ENCODE measurements at places on chromosomes 5 and 9.

GRCh38 chr9:68794898-68795297 lies 89.9 kb downstream of the PIP5K1B start:
- no peak for DNase-seq

GRCh38 chr9:132589148-132590036 lies 7.0 kb downstream of the BARHL1 start:
- no peak for DNase-seq

DNA sequence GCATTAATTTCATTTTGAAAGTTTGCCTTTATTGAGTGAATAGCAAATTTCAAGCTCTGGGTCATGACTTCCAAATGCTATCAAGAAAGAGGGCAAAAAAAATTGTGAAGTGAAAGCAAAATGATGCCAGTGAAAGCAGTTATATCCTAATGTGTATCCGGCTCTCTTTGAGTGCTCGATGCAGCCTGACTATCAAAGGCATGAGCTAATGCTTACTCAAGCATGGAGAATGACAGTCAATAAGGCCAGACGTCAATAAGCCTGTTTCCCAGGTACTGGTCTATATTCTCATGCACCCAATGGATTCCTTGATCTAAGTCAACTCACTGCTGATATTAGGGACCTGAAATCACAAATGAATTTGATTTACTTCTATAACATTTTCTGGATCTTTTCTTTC lies 435.5 kb downstream of the CAAP1 start:
- no peak for DNase-seq

- DNase-seq: no peak
Observed at GRCh38 chr9:8817335-8817734, 1017.8 kb upstream of the DMAC1 start.

DNA sequence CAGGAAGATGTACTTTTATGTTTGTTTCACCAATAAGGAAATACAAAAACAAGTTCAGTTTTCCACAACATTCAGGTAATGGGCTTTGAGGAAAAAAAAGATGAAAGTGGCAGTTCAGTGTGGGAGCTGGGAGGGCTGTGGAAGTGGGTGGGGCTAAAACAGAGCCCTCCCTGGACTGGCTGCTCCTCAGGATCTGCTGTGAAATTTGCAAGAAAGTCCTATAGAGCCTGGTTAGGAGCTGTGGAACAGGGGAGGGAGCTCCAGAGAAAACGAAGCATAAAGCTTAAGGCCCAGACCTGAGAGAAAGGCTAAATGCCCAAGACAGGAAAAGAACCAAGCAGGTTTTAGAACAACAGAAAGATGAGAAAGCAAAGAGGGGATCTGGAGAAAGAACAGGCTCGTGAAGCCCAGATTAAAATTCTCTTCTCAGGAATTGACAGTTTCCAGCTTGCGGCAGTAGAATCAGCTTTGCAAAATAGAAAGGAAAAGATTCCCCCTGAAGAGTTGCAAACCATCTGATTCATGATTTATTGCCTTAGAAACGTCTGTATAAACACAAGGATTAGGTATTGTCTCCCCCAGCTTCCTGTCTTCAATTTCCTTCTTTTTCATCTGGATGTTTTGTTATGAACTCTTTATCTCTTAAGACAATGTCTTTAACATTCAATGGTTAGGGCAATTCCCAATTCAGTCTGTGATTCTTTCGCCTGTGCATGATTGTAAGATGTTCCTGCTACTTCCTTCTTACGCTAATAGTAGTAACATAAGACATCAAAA lies 26.3 kb upstream of the CRHBP start:
- DNase-seq: no peak

DNA sequence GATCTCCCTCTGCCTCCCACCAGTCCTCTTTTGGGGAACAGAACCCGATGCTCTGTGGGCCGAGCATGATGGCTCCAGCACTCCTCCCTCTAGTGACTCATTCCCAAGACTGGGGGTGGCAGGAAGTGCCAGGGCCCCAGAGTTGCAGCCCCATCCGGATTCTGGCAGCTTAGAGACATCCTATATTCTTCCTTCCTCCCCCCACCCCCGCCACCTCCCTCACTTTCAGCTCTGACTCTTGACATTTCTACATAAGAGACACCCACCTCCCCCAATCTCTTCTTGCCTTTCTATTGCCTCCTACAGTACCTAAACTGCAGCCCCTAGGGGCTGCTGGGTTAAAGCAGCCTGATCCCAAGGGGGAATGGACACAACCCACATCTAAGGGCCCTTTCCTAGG lies 47.1 kb upstream of the MATR3 start:
- peak; percentile 54 for DNase-seq

GRCh38 chr9:107684224-107684623 lies 194.7 kb upstream of the KLF4 start:
- no peak for DNase-seq

DNA sequence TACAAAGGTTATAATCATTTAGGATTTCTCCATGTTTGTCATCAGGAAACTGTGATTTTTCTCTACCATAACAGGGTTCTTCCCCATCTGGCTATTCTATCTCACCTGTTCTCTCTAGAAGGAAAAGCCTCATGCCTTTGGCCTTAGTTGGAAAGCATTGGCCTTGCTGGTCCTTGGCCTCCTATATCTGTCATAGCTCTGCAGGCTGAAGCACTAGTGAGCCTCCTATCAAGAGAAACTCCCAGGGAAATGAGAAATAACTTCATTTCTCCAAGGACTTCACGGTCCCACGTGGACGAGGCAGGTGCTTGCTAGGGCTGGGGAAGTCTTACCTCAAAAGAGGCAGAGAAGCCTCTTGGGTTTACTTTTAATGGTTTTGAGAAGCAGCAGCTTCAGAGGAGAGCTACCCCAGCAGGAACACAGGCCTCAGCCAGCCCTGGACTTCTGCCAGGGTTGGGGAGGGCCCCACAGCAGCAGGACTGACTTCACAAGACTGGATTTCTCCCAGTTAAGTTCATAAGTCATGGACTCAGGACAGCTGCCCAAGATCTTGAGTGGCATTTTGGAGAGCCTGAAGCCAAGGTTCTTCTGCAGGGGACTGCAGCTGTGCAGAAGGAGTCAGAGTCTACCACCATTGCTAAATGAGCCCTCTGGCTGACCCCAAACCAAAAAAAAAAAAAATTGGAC lies 15.8 kb upstream of the PSAT1 start:
- peak; percentile 47 for DNase-seq

- no peak for DNase-seq
Observed at GRCh38 chr5:154767576-154767975, 12.4 kb downstream of the LARP1 start.

Measured in AG08396 (cell line).